ENCODE measurements at places on chromosomes 7 and 10.
A peak's percentile ranks its signal among the peaks of the same experiment; 100 is the strongest.

GRCh38 chr10:88471899-88472298, 111.2 kb downstream of the RNLS start:
- DNase-seq: no peak

DNA sequence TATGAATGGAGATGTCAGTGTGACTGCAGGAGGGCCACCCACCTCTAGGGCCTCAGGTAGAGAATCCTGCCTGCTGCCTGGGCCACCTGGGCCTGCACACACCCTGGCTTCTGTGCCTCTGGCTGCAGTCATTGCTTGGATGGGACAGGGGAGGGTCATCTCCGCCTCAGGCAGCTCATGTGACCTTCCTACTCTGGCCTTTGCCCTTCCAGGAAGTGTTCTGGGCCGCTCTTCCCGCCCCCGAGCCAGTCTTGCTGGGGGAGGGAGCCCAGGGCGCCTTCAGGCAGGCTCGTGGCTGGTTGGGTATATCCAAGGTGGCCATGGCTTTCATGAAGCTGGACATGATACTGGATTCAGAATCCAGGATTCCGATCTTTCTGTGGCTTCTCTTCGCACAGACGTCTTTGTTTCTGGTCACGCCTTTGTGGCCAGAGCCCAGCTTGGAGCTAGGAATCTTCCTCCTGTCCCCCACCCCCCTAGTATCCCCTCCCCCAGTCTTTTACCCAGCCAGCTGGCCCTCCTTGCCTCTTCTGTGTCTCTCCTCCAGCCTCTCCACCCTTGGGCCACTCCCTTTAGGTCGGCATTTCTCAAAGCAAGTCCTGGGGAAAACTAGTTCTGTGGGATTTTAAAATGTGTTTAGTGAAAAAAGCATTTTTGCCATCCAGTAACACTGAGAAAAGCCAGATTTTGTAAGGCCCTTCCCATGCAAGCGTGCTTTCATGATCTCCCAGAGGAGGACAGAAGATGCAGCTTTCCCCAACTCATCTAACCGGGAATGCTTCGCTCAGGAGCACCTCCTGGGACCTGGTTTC, 119.6 kb downstream of the ZMIZ1 start:
- DNase-seq: no peak

DNA sequence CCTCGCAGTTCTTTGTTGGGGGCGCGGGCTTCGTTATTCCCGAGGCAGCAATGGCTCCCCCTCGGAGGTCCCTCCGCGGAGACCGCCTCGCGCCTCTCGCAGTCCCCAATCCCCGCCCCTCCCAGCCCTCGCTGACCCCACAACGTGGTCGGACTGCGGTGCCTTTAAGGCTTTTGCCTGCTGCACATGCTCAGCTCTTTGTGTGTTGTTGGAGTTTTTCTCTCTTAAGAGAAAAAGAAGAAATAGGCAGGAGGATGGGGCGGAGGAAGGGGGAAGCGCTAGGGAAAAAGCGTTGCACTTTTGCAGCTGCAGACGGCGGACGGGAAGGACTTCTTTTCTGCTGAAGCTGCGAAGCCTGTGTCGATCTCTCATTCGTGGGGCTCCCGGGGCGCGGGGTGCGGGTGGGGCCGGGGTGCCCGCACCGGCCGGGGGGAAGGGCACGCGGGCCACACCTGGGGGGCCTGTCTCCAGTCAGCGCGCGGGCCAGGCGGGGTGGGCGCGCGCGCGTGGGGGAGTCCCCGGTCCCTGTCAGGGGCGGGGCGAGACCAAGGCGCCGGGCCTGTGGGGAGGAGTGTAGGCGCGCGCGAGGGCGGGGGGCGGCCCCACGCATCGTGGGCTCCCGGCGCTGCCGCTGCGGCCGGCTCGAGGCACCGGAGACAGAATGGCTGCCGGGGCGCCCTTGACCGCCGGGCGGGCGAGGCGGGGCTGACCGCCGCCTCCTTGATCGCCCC, 445 bp upstream of the ATRNL1 start:
- peak; percentile 50 for DNase-seq

DNA sequence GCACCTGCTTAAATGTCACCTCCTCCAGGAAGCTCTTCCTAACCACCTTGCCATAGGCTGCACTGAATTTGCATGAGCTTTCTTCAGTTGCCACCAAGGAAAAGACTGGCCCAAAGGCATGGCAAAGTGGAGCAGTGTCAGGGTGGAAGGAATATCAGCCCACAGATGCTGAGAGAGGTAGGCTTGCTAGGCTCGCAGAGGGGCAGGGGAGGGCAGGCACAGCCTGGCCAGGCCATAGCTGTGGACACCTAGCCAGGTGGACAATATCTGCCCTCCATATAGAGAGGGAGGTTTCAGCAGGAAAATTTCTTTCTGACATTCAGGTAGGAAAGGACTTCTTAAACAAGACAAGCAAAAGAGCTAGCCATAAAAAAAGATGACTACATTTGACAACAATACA, 166.3 kb downstream of the GRID1 start:
- DNase-seq: no peak

DNA sequence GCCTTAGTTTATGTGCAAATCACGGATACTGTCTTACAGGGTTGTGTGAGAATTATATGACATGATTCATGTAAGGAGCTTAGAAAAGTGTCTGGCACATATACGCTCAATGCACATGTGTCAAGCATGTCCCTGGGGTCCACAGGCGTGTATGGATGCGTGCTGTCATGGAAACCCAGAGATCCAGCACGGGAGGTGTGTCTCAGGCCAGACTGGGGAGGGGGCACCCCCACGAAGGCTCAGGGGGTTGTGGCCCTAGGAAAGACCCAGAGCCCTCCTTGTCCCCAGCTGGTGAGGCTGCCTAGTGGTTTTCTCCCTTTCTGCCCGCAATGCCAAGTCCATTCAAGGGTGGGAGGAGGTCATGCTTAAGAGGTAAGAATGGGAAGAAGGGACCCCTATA, 9.1 kb downstream of the BTBD16 start:
- DNase-seq: no peak

- DNase-seq: peak; percentile 4
These were observed 142.3 kb downstream of the ARHGAP22 start for GRCh38 chr10:48462482-48463020.

GRCh38 chr7:73683056-73683787, at the start of the genes BUD23 and DNAJC30:
Gene BUD23, plus strand, starts transcription at chr7:73683597. Its CDS starts 29 bp downstream, at chr7:73683626.
Gene DNAJC30, minus strand, starts transcription at chr7:73683453. Its CDS starts 30 bp downstream, at chr7:73683423.
- DNase-seq: peak; percentile 98

GRCh38 chr7:16644636-16645592, 640 bp downstream of the ANKMY2 start:
- peak; percentile 41 for DNase-seq

DNA sequence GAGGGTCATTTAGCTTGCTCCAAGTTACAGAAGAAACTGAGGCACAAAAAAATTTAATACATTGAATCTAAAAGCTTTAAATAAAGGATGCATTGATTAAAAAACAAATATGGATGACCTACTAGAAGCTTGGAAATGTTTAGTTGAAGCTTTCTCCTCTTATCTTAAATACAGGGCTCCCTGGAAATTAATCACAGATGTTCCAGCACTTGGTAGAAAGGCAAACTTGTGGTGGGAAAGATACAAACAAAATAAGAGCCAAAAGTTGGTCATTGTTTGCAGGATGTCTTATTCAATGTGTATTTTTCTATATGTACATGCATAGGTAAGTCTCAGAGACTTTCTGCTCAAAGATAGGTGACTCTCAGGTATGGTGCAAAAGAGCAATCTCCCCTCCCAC, 40.7 kb upstream of the LYZL1 start:
- no peak for DNase-seq

DNA sequence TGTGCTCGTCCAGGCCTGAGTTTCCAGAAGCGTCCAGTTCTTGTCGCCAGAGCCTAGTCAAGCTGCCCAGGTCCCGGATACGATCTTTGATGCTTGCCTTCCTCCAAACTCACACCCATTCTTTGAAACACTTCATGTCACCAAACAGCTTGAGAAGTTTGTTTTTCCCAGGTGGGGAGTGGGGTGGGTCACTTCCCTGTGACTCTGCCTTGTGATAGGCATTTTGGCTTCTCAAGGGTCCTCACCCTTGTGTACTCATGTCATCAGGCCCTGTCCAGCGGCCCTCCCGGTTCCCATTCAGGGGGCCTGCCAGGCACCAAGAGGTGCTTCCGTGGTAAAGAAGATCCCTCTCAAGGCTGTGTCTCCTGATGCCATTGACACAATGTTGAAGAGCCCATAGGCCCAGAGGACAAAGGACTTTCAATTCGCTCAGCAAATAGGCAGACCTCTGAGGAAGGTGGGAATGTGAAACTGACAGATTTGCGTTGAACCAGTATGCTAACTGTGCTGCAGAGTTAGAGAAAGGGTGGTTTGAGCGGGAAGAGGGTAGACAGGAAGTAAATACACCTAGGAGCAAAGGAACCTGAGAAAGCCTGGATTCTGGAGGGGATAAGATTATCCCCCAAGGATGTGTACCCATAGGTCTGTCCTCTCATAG, 24.7 kb upstream of the SFTPA1 start:
- no peak for DNase-seq

GRCh38 chr10:106513352-106513771, 651.1 kb downstream of the SORCS1 start:
- DNase-seq: peak; percentile 9

DNA sequence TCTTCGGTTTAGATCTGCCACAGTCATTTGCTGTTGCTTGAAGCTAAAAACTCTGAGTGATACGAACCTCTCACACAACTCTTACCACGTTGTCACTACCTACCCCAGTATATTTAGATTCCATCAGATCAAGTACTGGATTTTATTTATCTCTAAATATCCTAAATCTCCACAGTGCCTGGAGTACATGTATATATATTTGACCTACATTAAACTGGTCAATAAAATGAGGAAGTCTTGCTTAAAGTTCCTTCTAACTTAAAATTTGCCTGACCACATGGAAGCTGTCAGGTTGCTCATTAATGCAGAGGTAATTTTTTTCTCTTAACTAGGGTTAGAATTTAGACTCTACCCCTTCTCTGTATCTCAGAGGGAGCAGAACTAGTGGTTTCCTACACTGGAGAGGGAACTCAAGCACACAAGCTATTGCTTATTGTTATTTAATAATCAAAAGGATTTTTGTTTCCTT, 3.1 kb upstream of the MACC1 start:
- no peak for DNase-seq

Measured in body of pancreas (tissue), 4 donors.